ENCODE measurements at places on chromosomes 1 and 21. TPM values are rescaled to one million over a fixed set of nuclear protein-coding genes. Genes with fewer than 3 reads are reported as not detected.

Gene KPRP
- polyA plus RNA-seq, result not detected

Gene CELA3B
- 18.6 TPM for polyA plus RNA-seq

Gene OR2T29
- polyA plus RNA-seq, result not detected

Gene PCNX2
- polyA plus RNA-seq, result 15.4 TPM

Gene KCNJ6
- polyA plus RNA-seq, result under 0.01 TPM

Gene FCN3
- polyA plus RNA-seq, result 10.8 TPM

Gene AJAP1
- polyA plus RNA-seq, result 0.10 TPM

Gene BRINP2
- polyA plus RNA-seq, result 0.15 TPM

Gene CDK11B
- 37.4 TPM for polyA plus RNA-seq

Gene MMP23B
- 16.2 TPM for polyA plus RNA-seq

Gene S100A10
- 220 TPM for polyA plus RNA-seq

Gene TTC34
- not detected for polyA plus RNA-seq

Gene PRAMEF5
- polyA plus RNA-seq, result not detected
